Colonic mucosa (tissue), 4 donors: ENCODE measurements at places on chromosomes 3 and 15. TPM values are rescaled to one million over a fixed set of nuclear protein-coding genes. Genes with fewer than 3 reads are reported as not detected.

Gene WWTR1
- total RNA-seq, result 35.8 TPM

- DNase-seq, result no peak
Measured at GRCh38 chr3:56277236-56277635, 191.0 kb downstream of the ERC2 start.

DNA sequence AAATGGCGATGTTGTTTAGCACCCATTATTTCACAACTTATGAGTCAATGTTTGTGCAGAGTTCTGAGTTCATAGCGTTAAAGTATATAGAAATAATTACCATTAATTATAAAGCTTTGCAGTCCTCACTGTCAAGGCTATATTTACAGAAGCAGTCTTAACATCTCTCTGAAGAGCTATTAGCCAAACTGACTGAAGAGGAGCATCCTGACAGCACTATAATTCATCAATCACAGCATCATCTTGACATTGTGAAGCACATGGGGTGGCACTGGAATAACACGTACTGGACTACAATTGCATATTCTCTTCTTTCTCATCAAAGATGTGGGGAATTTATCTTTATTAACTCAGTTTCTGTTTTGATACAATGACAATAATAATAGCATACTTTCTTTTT lies 260.6 kb upstream of the MME start:
- no peak for DNase-seq

Gene CPEB1
- total RNA-seq, result 1.4 TPM

Gene SLC28A2
- 54.9 TPM for total RNA-seq

DNA sequence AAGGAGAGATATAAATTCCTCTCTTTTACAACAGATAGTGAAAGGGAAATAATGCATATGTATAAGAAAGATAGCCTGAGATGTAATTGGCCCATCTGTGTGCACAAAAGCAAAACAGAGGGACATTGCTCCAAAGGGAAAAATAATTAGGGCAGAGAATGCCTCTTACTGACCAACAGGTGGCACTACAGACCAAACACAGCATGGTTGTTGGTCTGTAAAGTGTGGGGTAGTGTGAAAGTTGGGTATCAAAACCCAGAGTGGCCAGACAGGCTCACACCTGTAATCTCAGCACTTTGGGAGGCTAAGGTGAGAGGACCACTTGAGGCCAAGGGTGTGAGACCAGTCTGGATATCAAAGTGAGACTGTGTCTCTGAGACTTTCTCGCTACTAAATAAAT lies 4.5 kb upstream of the TLNRD1 start:
- DNase-seq, result no peak

- no peak for DNase-seq
Measured at GRCh38 chr3:133944641-133945380, 49.1 kb upstream of the RAB6B start.

GRCh38 chr3:34377961-34378360 lies 579.5 kb downstream of the PDCD6IP start:
- peak; percentile 79 for DNase-seq

DNA sequence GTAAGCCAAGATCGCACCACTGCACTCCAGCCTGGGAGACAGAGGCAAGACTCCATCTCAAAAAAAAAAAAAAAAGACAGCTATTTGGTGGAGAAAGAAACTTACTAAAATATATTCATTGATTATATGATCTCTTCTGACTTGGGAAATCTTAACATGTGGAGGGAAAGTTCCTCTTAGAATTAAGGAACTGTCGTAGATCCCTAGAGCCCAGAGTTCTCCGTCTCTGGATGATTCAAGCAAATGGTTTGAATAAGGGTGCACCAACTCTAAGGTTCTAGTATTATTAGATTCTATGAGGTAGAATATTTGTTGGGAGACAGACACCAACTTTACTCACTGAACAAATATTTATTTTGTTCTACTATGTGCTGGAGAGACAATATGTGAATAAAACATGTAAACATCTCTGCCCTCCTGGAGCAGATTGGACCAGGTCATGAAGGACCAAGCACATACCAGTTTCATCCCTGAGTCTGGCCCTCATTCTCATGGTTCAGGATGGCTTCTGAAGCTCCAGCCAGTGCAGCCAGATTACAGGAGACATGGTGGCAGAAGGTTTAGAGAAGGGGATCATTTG lies 129.7 kb downstream of the MITF start:
- DNase-seq, result no peak

DNA sequence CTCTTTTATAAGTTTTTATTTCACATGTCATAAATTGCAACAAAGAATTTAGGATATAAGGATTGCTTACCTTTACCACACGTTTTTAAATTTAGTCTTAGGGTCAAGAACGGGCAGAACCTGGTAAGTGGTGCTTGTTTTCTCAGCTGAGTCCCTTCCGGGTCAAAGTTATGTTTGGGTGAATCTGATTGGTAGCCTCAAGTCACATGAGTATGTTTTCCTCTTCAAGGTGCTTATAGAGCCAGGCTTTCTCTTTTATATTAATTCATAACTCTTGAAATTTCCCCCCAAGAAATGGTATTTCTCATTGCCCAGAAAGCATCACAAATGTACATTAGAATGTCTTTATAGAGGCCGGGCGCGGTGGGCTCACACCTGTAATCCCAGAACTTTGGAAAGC lies 415.7 kb upstream of the ROBO2 start:
- DNase-seq, result no peak

DNA sequence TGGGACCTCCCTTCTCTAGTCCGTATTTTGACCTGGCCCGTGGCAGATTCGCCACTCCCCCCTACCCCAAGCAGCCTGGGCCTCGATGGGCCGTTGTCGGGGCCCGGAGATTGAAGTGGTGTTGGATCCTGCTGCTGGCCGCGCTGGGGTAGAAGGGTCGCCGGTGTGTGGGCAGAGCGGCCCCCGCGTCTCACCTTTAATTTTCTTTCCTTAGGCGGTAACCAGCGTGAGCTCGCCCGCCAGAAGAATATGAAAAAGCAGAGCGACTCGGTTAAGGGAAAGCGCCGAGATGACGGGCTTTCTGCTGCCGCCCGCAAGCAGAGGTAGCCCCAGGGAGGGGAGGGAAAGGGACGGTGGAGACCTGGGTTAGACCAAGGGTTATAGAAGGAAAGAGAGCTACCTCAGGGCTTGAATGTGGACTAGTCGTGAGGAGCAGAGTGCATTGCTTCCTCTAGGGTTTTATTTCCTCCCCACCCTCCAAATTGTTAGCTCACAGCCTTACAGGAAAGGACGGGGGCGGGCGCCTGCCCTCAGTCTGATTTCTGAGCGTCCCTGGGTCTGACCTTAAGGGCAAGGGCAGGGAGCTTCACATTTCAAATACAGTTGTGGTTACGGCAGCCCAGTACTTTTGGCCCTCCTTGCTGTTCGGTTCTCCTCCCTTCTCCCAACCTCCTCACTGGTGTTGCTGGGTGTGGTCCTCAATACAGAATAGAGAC lies 799 bp downstream of the SERF2 start:
- peak; percentile 63 for DNase-seq

Gene PLA2G4E
- 0.67 TPM for total RNA-seq

GRCh38 chr3:87796843-87797185 lies 262.0 kb downstream of the CGGBP1 start:
- no peak for DNase-seq

Gene LYSMD4
- 9.1 TPM for total RNA-seq

GRCh38 chr3:124593442-124593829 lies 136.8 kb upstream of the UMPS start:
- no peak for DNase-seq
